KBM-7 (cell line): ENCODE measurements at places on chromosomes 2 and 18.

DNA sequence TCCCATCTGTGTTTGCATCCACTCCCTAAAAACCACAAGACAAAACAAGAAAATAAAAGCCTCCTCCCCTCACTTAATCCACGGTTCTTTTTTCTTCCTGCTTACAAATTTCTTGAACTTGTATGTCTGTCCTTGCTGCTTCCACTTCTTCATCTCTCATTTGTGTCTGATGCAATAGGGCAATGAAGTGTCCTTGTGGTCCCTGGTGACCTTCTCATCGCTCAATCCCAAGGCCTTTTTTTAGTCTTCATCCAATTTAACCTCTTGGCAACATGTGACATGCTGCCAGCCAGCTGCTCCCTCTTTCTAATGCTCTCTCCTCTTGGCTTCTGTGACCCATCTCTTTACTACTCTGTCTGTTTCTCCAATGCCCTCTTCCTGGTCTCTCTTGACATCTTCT lies 87.6 kb downstream of the SEMA4F start:
- no peak for DNase-seq

DNA sequence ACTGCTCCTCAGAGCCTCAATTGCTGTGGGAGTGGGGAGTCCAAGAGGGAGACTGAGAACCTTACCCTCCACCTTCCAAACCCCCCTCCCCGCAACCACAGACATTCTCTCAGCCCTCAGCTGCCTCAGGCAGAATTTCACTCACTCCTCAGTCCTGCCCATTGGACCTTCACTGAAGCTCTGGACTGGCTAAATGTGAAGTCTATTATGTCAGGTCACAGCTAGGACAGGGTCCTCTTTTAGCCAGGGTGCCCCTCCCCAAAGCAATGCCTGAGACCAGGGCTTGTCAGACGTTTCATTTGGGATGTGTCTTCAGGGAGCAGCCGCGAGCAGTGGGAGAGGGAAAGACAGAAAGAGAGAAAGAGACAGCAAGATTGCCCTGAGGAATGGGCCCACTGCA lies 199.3 kb upstream of the CCDC68 start:
- DNase-seq = no peak

DNA sequence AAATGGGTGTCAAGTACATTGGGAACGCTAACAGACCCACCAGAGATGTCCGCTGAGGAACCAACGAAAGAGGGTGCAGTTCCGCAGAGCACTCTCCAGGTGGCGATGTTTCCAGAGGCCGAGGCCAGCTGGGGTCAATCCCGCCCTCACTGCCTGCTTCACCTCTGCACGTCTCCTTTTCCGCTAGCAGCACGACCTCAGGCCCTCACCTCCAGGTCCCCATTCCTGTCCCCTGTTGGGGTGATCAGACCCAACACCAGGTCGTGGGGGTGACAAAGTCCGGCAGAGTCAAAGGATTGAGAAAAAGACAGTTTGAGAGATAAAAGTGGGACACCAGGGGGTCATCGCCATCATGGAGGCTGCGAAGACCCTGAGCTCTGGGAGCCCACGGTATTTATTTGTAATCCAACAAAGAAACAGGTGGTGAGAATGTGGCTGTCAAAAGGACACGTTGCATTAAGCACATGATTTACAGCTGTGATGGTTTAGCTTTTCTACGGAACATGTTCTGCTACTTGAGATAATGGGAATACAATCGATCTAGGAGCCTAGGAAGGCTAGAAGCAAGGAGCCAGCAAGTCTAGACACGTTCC lies 27.3 kb downstream of the ZAP70 start:
- peak; percentile 66 for DNase-seq

DNA sequence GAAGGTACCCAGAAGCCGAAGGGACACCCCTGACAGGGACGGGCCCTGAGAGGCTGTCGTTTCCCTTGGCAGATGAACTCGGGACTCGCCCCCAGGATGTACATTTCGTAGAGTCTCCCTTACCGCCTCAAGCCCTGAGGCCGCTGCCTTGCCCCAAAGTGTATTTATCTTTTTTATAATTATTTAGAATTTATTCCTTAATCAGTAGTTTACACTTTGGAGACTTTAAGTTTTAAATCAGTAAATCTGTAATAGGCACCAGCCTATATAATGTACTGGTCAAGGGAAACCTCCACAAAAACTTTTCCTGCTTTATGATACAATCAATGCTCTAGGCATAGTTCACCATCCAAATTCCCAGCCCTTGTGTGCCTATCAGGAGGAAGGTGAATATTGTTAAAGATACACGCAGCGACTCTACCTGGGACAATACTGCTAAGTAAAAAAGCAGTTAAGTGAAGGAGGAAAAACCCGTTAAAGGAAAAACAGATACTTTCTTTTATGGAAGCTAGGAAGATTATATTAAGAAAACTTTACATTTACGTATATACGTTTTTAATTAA lies 848 bp downstream of the VRK2 start:
- no peak for DNase-seq

DNA sequence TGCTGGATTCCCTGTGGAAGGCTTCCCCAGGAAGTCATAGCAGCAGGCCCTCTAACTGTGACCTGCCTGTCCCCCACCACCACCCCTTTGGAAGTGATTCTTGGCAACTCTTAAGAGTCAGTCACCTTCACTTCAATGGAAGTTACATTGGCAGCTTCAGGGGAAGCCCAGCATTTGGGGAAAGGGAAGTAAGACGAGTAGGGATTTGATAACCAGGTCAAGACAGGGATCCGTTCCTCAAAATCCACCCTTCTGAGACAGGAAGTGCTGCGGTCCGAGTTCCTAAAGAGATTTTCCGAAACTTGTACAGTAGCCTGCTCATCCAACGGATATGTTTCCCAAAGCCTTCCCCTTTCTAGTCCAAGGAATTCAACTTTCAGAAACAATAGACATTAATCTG lies 54.2 kb downstream of the MRPL35 start:
- no peak for DNase-seq

DNA sequence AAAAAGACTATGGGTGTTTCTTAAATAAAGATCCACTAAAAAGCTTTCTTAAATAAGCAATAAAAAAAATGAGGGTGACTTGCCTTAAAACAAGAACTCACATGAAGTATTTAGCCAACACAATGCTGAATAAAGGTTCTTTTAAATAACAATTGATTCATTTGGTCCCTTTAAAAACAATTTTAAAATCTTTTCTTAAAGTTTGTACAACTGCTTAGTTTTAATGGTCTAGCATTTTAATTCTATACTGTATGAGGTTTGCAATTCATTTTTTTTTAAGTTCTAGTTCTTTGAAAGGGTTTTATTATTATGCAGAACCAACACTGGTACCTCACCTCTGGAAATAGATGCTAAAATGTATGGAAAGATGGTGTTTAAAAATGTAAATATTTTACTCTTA lies 1017.5 kb downstream of the LRP1B start:
- DNase-seq = no peak

- no peak for DNase-seq
These were observed 20.5 kb downstream of the KIAA1328 start for GRCh38 chr18:36849288-36850006.

GRCh38 chr2:129765678-129766351 lies 213.7 kb upstream of the RAB6C start:
- no peak for DNase-seq

DNA sequence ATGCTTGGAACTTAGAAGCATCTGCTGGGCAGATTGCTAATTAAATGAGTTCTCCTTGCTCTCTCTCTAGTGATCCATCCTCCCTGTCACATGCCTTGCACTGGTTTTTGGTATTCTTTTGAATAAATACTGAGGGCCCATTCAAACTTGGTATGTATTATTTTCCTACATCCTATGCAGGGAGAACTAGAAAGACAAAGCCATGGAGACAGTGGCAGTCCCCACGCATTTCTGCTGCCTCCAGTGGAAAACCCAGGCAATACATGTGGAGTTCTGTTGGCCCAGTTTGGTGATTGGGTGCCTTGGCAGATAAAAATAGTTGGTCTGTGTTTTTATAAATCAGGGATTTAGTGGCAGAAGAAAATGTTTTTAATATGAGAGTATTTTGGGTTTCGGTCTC lies 68.7 kb downstream of the DIS3L2 start:
- DNase-seq = peak; percentile 9

DNA sequence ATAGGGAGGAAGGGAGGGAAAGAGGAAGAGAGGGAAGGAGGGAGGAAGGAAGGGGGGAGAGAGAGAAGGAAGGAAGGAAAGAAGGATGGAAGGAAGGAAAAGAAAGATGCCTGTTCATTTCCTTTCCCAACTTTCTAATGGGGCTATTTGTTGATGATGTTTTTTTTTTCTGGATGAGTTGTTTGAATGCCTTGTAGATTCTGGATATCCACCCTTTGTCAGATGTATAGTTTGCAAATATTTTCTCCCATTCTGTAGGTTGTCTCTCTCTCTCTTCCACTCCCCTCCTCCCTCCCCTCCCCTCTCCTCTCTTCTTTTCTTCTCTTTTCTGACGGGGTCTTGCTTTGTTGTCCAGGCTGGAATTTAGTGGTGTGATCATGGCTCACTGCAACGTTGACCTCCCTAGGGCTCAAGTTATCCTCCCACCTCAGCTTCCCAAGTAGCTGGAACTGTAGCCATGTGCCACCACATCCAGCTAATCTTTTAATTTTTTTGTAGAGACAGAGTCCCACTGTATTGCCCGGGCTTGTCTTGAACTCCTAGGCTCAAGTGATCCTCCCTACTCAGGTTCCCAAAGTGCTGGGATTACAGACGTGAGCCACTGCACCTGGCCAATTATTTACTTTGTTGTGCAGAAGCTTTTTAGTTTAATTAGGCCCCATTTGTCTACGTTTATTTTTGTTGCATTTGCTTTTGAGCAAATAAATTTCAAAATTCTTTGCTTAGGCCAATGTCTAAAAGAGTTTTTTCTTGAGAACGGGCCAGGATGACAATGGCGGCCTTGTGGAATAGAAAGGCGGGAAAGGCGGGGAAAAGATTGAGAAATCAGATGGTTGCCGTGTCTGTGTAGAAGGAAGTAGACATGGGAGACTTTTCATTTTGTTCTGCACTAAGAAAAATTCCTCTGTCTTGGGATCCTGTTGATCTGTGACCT lies 57.3 kb upstream of the FAM117B start:
- DNase-seq = no peak

- no peak for DNase-seq
These were observed 115.1 kb downstream of the KCNE4 start for GRCh38 chr2:223166983-223167650.

- DNase-seq = no peak
These were observed 1.1 kb upstream of the SATB2 start for GRCh38 chr2:199458806-199459285.

DNA sequence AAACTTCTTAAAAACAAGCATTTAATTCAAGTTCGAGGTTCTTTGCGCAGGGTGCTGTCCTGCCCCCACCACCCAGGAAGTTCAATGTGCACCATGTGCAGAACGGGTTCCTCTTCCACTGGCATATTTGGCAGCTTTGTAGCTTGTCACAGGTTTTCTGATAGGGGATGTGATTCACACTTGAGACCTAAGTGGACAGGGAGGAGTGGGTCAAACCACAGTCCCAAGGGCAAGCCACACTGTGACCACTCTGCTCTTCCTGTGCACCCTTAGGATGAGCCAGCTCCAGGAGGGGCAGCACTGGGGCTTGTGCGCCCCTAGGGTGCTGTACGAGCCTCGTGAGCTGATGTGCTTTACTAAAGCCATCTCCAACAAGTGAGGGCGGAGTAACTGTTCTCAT lies 82.5 kb downstream of the TGFA start:
- DNase-seq = no peak

DNA sequence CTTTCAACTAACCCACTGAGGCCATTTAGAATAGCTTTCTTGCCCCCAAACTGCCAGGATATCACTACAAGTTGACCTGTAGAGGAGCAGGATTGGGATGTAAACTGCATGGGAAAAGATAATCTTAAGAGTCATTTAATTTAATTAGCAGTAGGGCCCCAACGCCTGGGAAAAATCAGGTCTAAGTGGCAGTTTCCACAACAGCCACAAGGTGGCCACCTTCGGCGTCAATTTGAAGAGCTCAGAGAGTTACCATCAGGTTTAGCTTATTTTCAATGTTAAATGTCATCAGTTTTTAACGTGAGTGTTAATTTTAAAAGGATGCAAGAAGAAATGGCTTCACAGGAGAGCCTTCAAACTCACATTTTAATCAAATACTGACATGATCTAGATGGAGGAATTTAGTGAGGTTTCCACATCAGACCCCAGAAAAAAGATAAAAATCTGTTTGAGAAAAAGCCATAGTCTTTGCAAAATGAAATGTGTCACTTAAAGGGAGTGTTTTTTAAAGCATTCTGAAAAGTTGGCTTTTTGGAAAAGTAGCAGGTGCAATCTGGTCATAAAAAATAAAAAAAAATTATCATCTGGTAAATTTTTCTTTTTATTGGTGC lies 77.3 kb upstream of the UPP2 start:
- DNase-seq = peak; percentile 68

DNA sequence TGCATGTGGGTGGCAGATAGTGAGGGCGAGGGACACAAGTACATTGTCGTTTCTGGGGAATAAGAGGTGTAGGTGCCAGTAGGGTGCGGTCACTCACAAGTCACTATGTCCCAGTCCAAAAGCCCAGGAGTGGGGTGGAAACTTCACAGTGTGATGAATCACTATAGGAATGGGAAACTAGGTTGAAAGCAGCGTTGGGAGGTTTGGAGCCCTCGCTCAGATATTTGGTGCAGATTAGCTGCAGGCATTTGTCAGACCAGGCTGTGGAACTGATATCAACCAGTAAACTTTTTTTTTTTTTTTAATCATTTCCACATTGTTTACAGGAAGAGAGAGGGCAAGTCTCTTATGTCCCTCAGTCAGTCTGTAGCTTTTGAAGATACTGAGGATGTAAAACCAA lies 121.8 kb downstream of the CERS6 start:
- no peak for DNase-seq

DNA sequence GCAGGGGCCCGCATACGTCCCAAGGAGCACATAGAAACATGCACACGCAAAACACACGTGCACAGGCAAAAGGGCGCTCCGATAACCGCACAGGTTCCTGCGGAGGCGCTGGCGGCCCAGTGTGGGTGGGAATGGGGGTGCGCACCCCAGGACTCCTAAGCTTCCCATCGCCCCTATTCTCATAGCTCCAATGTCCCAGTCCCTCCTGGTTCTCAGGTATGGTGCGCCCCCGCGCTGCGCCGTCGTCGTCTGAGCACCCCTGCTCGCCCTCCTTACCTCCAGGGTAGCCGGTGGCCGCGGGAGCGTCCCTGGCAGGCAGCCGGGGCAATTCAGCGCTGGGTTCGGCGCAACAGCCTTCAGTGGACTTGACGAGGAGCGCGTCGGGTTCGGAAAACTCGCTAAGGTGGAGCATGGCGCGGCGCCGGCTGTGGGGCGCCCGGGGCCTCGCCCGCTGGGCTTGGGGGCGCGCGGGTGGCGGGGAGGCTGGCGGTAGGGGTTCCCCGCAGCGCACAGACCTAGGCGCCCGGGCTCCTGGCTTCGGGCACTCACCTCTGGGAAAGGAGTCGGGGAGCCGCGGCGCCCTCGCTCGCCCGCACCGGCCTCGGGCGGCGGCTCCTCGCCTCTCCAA lies 328 bp downstream of the EGR4 start:
- no peak for DNase-seq

- DNase-seq = no peak
These were observed 38.8 kb downstream of the TDRD15 start for GRCh38 chr2:21162615-21162878.
